ENCODE measurements at places on chromosomes 13 and 19.

DNA sequence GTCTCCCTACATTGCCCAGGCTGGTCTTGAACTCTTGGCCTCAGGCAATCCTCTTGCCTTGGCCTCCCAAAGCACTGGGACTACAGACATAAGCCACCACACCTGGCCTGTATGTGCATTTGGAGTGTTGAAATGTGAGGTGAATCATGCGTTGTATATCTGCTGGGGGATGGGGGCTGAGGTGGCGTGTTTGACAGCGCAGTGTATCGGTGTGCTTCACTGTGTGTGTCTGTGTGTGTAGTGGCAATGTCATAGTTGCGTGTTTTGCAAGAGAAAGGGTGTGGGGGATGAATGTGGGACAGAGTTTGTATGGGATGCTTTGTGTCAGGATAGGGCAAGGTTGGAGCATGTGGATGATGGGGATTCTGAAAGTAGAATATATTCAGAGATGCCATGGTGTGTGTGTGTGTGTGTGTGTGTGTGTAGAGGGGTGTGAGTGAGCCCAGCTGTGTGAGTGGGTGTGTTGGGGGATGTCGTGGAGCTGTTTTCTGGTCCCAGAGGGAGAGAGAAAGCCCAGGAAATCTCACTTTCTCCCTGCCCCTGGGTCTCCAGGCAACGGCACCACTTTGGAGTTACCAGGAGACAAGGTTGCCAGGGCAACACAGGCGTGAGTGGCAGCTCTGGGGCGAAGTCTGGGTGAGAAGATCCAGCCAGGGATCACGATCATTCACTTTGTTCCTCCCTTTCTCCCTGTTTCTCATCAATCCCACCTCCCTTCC lies 1.1 kb upstream of the SWSAP1 start:
- DNase-seq: no peak

DNA sequence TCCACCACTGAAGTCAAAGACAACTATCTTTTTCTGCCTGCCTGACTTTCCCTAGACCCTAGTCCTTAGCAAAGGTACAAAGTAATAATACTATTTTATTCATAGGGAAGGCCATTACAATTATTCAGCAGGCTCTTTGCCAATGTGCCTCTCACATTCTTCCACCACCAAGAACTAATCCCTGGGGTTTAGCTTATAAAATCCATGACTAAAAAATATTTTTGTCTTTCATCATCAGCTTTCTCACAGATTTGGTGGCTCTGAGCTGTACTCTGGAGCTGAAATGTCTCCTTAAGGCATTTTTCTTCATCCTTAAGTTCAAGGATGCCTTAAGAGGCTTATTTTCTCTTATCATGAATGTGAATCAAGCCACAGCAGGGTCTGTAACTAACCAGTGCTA lies 96.1 kb downstream of the OXGR1 start:
- no peak for DNase-seq

- no peak for DNase-seq
These were observed 361.6 kb downstream of the RBM26 start for GRCh38 chr13:79044415-79044814.

GRCh38 chr13:71879129-71879535 lies 12.1 kb upstream of the DACH1 start:
- DNase-seq: no peak

GRCh38 chr13:111667757-111668156 lies 347.3 kb downstream of the TEX29 start:
- no peak for DNase-seq

GRCh38 chr13:78662467-78662866 lies 3.5 kb upstream of the OBI1 start:
- DNase-seq: no peak

DNA sequence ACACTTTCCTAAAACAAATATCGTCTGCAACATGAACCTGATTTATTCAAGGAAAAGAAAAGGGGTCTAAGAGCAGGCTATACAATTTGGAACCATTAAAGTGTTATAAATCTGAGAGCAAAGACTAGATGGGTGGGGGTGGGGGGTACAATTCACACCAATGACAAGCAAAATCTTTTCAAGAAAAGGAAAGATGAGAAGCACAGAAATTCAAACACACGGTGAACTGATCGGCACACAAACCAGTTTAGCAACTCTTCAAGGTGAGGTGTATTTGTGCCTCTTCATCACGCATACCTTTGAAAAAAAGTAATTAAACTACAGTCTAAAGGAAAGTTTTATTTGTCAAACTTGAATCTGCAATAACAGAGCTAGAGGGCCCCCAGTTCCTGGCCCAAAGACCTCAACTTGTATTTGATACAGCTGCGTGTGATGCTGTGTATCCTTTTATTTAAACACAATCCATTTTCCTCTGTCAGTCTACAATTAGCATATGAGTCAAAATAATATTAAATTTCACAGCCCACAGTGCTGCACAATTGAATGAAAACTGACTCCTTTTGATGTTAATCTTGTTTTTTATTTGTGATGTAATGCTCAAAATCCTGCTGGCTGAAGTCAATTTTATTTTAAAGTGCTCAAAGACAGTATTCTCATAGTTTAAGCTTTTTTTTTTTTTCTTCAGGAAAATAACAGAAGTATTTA lies 14.2 kb downstream of the EFNB2 start:
- no peak for DNase-seq

- DNase-seq: no peak
These were observed 34.4 kb downstream of the WDFY2 start for GRCh38 chr13:51618626-51619025.

DNA sequence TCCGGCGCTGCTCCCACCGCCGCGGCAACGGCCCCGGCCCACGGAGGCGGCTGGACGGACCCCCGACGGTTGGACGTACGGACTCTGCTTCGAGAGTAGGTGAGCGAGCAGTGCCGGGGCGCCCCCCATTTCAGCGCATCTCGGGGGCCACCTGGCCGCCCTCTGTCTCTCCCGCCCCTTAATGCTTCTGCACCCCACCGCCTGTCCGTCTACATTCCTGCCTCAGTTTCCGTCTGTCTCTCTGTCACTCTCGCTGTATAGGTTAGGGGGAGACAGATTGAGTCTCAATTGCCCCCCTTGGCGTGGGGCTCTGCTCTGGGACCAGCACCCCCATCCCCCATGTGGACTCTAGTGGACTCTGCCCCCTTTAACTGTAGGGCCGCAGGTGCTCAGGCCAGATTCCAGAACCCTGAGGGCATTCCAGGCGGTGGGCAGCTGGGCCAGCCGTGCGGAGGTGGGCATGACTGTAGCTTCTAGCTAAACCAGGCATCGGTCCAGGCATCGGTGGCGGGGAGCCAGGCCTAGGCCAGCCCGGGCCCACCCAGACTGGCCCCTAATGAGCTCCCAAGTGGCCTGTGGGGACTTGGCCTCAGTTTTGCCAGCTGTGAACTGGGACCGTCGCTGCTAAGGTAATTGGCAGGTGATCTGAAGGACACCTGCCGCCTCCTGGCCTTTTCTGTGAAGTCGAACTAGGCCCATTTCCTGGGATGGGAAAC lies 373 bp downstream of the TNFAIP8L1 start:
- DNase-seq: no peak

GRCh38 chr13:90997951-90998350 lies 349.5 kb upstream of the MIR17HG start:
- DNase-seq: no peak

DNA sequence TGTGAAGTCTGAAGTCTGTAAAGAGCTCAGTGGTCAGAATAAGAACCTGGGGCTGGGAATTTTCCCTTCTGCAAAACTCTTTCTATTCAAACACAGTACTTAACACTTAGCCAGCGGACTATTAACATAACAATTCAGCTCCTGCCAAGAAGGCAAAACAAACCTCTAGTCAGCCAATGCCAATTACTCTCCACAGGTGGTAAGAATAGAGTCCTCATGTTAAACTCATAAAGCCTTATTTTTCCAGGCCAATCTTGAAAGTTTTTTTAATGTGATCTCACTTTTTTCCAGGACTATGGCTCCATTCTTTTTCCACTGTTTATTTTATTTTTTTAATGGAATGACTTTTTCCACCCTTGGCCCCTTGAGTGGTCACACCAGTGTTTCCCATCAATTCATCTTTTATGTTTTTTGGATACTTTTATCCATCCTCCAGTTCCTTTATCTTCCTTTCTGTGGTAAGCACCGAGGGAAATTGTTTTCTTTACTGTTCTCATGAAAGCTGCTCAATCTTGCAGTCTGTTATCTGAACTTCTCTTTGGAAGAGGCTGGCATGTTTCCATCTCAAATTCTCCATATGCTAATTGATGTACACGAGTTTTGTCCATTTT lies 217.3 kb downstream of the LHFPL6 start:
- DNase-seq: no peak

DNA sequence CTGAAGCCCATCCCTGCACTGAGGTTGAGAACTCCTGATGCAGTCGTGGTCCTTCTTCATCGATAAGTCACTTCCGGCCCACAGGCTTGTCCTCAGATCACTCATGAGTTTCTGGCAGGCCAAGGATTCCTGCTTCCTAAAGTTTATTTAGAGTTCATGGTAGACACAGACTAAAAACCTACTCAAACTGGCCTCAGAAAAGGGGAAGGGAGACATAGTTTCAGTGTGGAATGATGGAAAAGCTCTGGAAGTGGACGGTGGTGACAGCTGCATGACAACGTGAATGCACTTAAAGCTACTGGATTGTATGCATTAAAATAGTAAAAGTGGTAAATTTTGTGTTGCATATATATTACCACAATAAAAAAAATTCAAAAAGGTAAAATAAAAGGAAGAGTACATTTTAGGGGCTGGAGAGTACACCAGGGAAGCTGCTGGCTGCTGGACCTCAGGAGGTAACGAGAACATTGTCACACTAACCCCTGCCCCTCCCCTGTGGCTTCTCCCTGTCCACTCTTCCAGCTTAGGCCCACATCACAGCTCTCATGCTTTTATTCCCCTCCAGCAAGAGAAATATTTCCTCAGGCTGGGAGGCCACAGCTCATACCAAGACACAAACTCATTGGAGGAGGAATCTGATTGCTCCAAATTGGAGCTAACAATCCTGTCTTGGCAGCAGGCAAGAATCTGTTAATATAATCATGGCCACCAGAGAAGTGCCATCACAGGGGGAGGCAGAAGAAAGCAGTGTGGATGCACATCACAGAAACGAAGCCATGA lies 741.0 kb downstream of the UQCRFS1 start:
- no peak for DNase-seq

DNA sequence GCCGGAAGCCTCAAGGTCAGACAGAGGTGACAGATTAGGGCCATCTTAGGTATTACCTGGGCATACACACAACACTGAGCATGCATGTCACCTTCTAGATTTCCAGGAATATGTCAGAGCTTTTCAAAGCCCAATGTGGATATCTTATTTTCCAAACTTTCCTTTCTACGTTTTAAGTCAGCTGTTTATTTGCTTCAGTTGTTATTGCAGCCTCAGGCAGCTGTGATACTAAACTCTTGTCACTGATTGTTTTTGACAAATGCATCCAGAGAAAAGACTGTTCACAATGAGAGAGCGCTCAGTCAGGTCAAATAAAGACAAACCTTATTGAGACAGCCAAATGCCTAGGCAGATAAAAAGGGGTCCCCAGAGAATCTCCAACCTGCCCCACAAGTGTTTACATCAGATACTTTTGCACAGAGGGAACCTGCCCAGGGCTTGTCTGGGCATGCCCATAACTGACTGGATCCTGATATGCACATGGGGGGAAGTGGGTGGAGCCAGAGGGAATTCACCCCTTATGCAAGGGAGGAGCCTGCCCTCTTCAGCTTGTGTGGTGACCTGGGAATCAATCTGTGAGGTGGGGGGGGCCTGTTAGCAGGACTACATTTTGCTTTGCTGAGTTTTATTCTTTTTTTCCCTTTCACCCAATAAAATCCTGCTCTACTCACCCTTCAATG lies 28.5 kb downstream of the MED4 start:
- no peak for DNase-seq

DNA sequence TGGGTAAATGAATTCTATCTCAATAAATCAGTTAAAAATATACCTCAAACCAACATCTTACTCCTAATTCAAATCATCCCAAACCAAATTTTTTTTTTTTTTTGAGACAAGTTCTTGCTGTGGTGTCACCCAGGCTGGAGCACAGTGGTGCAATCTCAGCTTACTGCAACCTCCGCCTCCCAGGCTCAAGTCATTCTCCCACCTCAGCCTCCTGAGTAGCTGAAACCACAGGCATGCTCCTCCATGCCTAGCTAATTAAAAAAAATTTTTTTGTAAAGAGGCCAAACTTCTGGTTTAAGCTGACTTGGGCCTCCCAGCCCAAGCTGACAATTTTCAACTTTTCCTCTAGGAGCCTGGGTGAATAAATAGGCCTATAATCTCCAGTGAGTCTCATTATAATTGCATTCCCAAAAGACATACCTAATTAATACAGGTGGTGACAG lies 22.1 kb upstream of the OLFM2 start:
- DNase-seq: no peak

DNA sequence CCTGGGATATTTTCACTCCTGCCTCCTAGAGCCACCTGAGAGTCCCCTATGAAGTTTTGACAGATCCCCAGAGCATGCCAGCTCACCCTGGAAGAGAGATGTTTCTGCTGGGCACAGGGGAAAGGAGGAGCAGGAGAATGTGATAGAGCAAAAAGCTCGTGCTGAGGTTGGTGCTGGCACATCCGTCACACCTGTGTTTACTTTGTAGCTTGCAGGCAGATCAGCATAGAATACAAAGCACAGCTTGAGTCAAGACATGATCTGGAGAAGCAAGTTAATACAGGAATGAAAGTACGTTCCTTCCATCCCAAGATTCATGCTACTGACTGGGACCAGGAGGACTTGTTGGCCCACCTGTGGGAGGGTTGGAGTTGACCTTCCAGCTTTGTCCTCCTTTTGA lies 46.1 kb downstream of the HSPH1 start:
- DNase-seq: no peak

DNA sequence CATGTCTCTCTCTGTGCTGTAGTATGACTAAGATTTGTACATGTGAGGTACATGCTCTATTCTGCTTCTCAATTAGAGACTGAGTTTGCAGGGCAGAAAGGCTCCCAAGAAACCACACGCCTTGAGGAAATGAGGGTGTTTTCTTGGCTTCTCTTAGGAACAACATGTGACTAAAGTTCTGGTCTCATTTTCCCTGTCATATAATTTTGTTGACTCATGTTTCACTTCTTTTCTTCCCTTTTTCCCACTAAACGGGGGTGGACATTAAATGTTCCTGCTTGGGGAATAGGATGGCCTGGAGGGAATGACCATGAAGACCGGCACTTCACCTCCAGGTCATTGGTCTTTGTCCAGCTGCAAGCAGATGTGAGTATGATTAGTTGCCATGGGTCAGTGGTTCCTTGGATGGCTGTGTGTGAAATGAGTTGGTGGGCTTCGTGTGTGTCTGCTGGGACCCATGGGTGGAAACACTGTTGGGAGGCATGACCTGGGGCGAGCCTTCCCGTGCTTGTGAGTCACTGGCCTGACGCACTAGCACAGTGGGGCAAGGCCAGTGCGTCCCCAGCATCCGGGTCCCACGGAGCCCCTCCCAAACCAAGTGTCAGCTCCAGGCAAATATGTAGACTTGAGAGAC lies 56.6 kb downstream of the COL4A1 start:
- DNase-seq: no peak

GRCh38 chr13:96279904-96280303 lies 190.0 kb downstream of the HS6ST3 start:
- no peak for DNase-seq

- DNase-seq: no peak
These were observed 14.4 kb downstream of the FOXO1 start for GRCh38 chr13:40651866-40652587.
